ENCODE measurements at places on chromosomes 1 and 21.
A peak's percentile ranks its signal among the peaks of the same experiment; 100 is the strongest.

DNA sequence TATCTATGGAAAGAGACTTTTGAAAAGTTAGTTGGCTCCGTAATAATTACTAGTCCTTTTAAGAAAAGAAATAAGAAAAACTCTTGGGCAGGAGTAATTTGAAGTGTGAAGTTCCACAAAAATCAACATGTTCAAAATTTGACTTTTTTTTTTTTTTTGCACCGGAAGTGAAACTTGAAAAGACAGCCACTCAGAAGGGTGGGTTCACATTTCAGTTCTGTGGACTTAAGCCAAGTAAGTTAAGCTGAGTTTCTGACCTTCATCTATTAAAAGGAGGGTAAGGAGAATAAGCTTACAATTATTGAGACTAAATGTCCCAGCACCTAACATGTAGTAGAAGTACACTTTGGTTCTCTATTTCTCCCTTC is 11.0 kb downstream of the RO60 start:
- DNase-seq = peak; percentile 8

GRCh38 chr1:31591425-31592093 is 15.2 kb downstream of the TINAGL1 start:
- no peak for DNase-seq

- peak; percentile 87 for DNase-seq
Measured at GRCh38 chr1:96966536-96967138, 245.1 kb downstream of the PTBP2 start.

GRCh38 chr1:56029319-56030003 is 549.9 kb downstream of the PLPP3 start:
- DNase-seq = no peak

GRCh38 chr1:168155910-168156309 is 19.2 kb upstream of the GPR161 start:
- DNase-seq = no peak

DNA sequence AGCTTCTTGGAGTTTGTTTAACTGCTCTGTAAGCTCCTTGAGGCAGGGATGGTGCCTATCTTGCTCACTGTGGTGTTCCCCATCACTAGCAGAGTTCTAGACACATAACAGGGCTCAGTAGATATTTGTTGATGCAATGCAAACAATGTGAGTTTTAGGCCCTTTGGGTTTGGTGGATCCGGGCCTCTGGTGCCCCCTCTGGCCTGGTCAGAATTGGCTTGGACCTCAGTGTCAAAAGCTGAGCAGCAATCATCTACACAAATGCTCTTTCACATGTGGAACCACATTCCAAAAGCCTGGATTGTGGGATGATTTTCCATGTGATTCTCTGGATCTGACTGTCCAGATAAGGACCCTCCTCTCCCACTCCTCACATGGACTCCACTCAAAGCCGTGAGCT is 53.4 kb upstream of the BCAR3 start:
- DNase-seq = no peak

DNA sequence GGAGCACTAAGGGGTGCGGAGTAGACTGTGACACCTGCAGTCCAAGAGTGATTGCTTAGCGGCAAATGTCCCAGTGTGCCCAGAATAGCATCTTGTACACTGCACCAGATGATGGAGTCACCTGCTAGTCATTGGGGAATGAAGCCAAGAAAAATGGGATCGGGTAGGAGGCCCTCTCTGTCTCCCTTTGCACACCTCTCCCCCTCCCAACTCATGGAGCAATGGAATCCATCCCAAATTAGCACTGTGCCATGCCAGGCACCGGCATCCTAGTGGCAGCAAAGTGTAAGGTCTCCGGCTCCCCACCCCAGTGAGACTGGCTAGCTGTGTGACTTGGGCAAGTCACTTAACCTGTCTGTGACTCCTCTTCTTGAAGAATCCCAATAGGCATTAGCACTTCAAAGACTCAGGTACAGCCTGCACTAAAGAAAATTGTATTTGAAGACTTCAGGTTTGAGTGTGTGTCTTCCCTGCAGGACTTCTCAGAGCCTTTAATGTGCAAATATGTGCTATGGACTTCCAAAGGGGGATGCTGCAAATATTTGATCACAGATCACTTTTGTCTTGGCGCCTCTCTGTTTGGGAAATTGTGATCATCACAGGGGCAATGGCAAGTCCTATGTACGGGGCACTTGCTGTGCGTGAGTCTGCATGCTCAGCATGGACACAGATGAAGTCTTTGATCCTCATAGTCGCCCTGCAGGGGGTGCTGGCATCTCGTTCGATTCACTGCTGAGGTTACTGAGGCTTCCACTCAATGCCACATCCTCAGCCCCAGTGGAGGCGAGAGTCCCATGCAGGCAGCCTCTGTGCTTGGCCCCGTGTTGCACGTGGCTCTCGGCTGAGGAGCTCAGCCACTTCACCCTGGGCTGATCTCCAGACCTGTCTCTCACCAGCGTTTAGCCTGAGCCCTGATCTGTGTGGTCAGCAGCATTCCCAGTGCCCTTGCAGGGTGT is 272.9 kb upstream of the C1orf174 start:
- no peak for DNase-seq

- DNase-seq = no peak
Measured at GRCh38 chr1:46822248-46822826, 23.5 kb downstream of the CYP4B1 start.

- DNase-seq = no peak
Measured at GRCh38 chr1:116962987-116963639, 38.4 kb upstream of the CD101 start.

All from cardiac fibroblast (primary cell).